Effector CD8-positive, alpha-beta T cell (primary cell): ENCODE measurements at places on chromosomes 12 and 14.
A peak's percentile ranks its signal among the peaks of the same experiment; 100 is the strongest.

- DNase-seq: no peak
Observed at GRCh38 chr12:83016218-83016835, 329.6 kb downstream of the TMTC2 start.

- DNase-seq: no peak
Observed at GRCh38 chr14:72609205-72609916, 284.5 kb downstream of the DPF3 start.

DNA sequence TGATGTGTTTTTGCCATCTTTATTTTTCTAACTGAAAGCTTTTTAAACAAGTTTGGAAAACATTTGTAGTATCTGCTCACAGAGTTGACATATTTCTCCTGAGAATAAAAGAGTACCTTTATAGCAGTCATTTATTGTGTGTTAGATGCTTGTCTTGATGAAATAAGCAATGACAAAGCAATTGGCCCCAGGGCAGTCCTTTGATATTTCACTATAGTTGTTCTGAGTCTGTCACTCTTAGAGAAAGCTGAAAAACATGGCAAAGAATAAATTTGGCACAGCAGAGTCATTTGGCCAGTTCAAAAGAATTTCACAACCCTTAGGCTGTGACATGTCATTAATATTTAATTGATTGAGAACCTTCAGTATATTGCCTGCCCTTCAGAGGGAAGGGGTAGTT lies 166.2 kb downstream of the PTPRO start:
- DNase-seq: no peak

GRCh38 chr14:76312821-76313220 lies 63.1 kb upstream of the ESRRB start:
- DNase-seq: no peak

DNA sequence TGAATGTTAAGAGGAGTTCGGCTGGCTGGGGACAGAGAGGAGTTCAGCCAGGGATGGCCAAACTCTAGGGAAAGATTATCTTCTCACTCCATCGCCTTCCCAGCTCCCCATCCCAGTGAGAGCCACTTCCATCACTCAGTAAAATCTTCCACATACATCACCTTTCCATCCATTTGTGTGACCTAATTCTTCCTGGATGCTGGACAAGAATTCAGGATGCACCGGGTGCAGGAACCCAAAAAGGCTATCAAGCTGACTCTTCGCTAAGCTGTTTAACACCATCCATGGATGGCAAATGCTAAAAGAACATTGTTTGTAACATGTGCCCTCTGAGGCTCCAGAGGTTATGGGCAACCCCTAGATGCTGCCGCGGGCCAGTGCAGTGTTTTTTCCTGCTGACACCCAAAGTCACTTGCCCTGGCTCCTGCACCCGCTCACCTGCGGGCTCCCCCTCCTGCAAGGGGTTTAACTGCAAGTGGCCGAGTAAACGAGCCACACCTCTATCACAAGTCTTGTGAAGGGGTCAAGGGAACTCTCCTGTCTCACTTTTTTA lies 216.0 kb upstream of the NPAS3 start:
- DNase-seq: no peak

DNA sequence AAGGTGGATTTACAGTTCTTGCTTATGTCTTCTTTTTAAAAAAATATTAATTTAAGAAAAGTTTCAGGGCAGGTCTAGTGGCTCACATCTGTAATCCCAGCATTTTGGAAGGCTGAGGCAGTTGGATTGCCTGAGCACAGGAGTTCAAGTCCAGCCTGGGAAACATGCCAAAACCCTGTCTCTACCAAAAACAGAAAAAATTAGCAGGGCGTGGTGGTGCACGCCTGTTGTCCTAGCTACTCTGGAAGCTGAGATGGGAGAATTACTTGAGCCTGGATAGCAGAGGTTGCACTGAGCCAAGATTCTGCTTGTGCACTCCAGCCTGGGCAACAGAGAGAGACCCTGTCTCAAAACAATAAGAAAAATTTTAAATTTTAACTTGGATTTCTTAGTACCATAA lies 5.4 kb upstream of the TAS2R46 start:
- DNase-seq: no peak

GRCh38 chr12:90234472-90234871 lies 525.8 kb upstream of the ATP2B1 start:
- no peak for DNase-seq

- DNase-seq: no peak
Observed at GRCh38 chr12:105466231-105466900, 135.9 kb downstream of the C12orf75 start.

- no peak for DNase-seq
Observed at GRCh38 chr14:89237921-89238529, 179.0 kb downstream of the FOXN3 start.

DNA sequence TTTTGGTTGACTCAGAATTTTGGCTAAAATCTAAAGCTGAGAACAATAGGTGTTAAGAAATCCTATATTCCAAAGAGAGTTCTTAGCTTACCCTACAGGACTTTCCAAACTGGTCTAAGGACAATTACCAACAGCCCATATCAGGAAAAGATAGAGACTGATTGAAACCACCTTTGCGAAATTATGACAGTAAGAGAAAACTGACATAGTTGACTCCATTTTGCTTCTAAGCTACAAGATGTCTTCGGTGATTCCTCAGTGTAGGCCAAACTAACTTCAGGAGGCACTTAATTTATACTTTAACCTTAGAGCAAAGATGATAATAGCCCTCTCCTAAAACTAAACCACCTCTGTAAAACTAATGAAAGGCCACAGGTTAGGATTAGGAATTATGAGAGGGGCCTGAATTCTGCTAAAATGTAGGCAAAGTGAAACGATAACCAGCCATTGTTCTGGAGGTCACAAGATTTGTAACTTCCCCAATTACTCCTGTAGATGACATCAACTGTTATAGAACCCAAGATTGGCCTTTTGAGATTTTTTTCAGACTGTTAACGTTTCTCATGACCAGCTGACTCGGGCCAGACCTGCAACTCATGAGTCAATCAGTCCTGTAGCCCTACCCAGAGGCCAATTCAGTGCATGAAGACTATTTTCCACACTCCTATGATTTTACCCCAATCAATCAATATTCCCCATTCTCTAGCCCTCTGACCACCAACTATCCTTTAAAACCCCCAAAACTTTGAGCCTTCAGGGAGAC lies 43.0 kb downstream of the KLRG1 start:
- DNase-seq: no peak

DNA sequence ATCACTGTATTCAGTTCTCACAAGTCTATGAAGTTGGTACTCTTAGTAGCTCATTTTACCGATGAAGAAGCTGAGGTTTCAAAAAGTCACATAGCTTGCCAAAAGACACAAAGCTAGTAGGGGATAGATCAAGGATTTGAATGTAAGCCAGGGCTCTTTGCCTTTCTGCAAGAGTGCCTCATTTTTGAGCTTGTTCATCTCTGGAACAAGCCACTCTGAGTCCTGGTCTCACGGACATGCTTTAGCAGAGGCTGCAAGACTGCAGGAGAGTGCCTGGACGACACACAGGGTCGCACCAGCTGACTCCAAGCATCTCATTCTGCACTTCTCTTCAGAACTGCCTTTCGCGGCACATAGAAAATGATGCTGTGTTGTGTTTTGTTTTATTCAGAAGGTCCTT lies 3.7 kb downstream of the NUAK1 start:
- DNase-seq: no peak

DNA sequence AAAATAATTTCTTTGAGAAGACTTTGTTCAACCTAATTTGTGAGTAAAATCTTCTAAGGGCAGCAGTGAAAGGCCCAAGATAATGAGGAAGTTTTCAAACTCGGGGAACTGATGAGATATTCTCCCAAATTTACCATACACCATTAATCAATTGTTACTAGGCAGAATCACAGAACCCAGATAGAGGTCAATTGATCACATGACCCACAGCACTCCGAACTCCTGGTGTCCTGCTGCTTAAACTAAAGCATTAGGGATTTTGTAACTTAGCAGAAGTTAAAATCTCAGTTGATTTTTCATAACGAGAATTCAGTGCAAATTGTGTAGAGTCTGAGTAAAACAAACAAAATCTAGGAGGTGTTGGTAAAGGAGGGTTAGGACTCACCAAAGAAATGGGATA lies 207.8 kb downstream of the C12orf42 start:
- no peak for DNase-seq

GRCh38 chr14:94378527-94379290 lies 9.7 kb downstream of the SERPINA1 start:
- DNase-seq: no peak

GRCh38 chr14:29941401-29941800 lies 13.8 kb upstream of the PRKD1 start:
- no peak for DNase-seq

DNA sequence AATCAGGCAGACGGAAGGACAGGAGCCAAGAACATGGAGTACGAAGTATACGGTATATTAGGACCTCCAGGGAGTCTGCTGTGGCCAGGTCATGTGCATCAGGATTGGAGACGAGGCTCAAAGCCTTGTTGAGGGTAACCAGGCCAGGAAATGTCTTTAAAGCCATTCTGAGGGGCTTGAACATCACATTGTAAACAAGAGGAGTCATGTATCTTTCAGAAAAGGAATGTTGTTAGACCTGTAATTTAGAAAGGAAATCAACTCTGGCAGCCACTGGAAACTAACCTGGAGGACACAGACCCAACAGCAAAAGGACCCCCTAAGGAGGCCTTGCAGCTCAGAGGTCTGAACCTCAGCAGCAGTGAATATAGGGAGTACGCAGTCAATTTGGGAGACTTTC lies 7.5 kb downstream of the MAP3K9 start:
- no peak for DNase-seq

- no peak for DNase-seq
Observed at GRCh38 chr12:13499008-13499407, 302.5 kb downstream of the EMP1 start.

DNA sequence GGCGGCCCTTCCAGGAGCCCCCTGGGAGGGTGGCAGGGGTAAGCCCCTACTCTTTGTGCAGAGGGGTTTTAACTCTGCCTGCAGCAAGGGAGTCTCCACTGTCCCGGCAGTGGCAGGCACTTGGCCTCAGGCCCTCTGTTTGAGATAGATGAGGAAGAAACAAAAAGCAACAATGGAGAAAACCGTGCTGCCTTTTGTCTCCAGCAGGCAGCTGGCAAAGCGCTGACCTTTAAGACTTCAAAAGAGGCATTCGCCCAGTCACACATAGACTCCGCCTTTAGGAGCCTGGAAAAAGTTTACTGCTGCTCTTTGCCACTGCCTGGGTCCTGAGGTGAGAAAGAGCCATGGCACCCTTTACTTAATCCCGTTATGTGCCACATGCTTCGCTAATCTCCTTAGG lies 158.2 kb upstream of the NTF3 start:
- DNase-seq: no peak

- no peak for DNase-seq
Observed at GRCh38 chr12:94269316-94269999, 121.1 kb downstream of the PLXNC1 start.

GRCh38 chr14:80223696-80224465 lies 12.6 kb upstream of the DIO2 start:
- no peak for DNase-seq

- DNase-seq: no peak
Observed at GRCh38 chr12:47650469-47650868, 55.4 kb downstream of the RPAP3 start.

GRCh38 chr12:121465921-121466793 lies 66.2 kb downstream of the RNF34 start:
- peak; percentile 20 for DNase-seq

DNA sequence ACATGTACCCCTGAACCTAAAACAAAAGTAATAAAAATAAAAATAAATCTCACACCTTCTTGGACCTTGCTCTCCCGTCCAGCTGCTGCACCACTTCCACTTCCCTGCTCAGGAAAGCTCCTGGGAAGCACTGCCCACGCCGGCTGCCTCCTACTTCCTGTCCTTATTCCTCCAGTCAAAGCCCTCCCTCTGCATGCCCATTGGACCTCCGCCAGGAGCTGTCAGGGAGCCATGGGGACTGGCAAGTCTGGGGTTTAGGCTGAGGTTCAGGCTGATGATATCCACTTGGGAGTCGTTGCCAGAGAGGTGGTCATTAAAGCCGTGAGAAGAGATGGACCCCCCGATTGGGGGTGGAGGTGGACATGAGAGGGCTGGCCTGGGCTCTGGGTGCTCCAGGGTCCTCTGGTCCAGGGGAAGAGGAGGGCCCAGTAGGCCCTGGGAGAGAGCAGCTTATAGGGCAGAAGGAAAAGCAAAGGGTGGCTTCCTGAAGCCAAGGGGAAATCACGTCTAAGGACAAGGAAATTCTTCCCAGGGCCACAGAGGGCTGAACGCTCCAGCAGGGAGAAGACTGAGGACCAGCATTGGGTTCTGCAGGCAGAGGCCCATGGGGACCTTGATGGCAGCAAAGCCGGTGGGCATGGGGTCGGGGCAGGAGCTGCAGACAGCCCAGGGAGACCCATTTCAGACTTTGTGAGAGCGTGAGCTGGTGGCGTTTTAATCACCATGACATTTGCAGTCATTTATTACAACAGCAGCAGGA lies 78.7 kb downstream of the FZD10 start:
- no peak for DNase-seq
